GM04504 (cell line): ENCODE measurements at places on chromosomes 2 and 18.
A peak's percentile ranks its signal among the peaks of the same experiment; 100 is the strongest.

- DNase-seq: no peak
Observed at GRCh38 chr2:134365356-134365755, 111.5 kb downstream of the MGAT5 start.

DNA sequence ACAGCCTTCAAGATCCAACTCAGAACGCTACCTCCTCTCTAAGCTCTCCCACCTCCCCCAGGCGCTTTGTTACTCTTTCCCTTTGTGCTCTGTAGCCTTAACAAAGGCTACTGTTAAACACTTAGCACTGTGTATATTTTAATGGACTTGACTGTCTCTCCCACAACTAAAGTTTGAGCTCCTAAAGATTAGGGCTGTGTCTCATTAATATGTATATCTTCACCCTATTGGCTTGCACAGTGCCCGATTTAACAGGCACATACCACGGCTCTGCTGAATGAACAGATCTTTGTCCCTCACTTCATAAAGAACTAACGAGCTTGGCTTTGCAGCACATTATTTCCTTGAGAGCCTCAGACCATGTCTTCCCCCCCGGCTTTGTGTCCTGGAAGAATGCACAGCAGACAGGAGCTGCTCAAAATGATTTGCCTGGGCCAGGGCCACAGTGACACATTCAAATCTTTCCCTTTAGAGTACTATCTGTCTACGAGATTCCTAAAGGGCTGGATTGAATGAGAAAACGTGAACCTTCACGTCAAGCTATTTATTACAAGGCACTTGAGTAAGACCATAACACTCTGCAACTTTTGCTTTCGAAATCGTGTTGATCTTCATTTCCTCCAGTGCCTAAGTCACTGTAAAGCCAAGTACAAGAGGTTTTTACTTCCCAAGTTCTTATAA lies 22.1 kb downstream of the ABHD3 start:
- peak; percentile 46 for DNase-seq

- no peak for DNase-seq
Observed at GRCh38 chr2:237732790-237733381, 65.7 kb upstream of the RBM44 start.

DNA sequence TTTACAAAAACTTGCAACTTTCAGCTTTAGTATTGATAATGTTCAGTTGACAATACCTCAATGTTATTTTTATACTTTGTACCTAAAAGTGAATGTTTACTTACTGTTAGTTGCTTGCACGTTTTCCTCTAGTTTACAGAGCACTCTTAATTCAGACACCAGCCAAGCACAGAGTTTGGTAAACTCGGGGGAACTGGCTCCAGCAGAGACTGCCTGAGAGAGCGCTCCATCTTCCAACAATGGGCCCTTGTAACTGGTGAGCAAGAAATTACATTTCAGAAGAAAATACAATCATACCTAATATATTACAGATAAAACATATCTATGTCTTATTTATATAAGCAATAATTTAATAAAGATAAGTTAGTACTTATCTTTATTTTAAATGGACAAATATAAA lies 3.7 kb downstream of the FAM98A start:
- no peak for DNase-seq

DNA sequence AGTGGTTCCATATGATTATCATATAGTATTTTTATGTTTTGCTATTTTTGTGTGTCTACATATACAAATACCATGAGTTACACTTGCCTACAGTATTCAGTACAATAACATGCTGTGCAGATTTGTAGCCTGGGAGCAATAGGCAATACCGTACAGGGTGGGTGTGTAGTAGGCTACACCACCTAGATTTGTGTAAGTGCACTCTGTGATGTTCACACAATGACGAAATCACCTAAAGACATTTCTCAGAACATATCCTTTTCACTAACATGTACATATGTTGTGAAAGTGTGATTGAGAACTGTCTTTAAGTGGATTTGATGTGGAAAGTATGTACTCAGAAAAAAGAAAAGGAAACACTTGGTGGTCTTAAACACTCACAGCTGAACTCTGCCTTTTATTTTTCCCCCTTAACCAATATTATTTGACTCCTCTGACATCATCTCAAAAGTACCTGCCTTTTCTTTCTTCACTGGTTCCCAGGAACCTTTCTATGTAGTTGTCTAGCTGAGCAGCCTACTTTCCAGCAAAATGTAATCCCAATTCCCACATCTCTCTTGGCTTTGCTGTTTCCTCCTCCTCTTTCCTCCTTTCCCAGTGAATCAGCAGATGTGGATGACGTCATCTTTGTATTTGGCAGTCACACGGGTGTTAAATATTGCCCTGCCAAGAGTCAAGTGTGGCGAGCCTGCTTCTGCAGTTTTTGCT lies 47.7 kb downstream of the OSBPL6 start:
- DNase-seq: peak; percentile 91

DNA sequence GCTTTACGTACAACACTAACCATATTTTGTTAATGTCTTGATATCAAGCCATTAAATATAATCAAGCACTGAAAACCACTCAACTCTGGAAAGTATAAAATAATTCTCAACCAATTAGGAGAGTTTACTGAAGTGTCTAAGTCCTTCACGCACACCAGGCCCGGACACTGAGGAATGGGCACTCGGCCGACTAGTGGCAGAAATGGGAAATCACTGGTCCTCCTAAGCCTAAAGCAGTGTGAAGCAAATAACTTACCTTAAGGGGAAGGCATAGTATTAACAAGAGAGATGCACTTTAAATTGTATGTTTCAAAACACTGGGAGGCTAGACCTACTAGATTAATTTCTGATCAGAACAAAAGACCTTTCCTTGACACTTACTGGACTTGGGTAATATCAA lies 45.7 kb downstream of the FAM210A start:
- no peak for DNase-seq

DNA sequence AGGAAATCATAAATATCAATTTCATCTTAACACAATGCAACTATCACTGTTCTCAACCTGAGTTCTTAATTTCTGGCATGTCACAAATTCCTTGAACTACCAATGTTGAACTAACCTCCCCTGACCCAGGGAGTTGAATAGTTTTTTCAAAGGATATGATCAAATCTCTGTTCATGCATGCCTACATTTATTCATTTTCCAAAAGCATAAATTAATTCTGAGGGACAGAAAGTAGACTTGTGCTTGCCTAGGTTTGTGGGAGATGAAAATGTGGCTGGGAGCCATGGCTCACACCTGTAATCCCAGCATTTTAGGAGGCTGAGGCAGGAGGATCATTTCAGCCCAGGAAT lies 175.7 kb downstream of the TGIF1 start:
- no peak for DNase-seq

DNA sequence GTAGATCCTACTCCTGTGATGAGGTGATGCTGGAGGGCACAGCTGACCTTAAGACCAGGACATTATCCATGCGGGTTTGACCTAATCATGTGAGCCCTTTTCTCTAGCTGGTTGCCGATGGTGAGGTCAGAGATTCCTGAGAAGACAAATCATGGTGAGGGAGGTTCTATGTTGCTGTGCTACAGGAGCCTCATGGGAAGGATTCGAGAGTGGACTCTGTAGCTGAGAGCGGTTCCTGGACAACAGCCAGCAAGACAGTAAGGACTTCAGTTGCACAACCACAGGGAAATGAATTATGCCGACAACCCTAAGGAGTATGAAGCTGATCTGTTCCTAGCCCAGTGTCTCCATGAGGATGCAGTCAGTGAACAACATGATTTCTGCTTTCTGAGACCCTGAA lies 80.4 kb downstream of the EPB41L3 start:
- peak; percentile 82 for DNase-seq

GRCh38 chr2:214311031-214311533 lies 99.8 kb upstream of the VWC2L start:
- DNase-seq: no peak

DNA sequence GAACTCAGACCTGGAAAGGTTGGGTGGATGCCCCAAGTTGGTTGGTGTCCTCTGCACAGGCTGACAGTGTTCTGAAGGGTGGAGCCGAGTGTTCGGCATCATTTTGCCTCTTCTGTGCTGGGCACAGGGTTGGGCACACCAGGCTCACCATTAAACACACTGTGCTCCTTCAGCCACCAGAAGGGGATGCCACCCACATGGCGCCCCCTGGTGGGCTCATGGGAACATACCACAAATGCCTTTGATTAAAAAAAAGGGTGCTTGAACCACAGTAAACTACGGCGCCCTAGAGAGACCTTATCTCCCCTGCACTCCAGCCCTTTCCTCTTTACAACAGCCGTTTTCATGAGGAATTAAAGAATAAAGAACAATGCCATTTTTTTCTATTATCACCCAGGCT lies 89.4 kb downstream of the CELF4 start:
- no peak for DNase-seq

DNA sequence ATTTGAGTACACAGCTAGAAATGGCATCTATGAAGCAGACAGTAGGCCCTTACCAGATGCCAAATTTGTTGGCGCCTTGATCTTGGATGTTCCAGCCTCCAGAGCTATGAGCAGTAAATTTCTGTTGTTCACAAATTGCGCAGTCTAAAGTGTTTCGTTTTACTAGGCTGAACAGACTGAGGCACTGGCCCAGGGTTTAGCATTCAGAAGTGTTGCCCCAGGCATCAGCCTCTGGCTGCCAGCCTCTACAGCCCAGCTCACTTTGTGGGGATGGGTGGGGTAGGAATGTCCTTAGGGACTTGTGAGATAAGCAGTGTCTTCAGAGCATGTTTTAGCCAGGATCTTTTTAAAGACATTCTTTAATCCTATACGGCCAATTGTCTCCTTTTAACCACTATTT lies 51.5 kb upstream of the MGAT5 start:
- DNase-seq: no peak

DNA sequence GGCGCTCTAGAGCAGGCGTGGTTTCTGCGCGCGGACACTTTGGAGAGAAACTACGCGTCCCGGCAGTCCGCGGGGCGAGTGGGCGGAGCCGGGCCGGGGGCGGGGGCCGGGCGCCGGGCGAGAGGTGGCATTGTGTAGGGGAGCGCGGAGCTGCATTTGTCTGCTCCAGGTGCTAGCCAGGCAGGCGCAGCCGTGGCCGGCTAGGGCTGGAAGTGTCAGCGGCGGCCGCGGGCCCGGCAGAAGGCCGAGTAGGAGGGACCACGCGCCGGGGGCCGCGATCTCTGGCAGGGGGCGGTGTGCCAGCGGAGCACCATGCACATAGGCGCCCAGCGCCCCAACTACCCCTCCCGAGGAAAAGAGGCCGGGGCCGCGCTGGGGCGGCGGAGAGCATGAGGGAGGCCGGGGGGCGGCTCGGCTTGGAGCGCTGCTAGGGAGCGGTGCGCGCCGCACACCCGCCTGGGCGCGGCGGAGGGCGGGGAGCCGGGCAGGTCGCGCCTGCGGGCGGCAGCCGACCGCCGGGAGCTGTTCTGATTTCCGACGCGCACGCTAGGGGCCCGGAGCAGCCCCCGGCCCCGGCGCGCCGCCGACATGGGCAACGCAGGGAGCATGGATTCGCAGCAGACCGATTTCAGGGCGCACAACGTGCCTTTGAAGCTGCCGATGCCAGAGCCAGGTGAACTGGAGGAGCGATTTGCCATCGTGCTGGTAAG lies at the start of gene FMNL2:
TSS of gene FMNL2 (plus strand) at position 159 of the 710 bp plus-strand sequence.
- DNase-seq: no peak

DNA sequence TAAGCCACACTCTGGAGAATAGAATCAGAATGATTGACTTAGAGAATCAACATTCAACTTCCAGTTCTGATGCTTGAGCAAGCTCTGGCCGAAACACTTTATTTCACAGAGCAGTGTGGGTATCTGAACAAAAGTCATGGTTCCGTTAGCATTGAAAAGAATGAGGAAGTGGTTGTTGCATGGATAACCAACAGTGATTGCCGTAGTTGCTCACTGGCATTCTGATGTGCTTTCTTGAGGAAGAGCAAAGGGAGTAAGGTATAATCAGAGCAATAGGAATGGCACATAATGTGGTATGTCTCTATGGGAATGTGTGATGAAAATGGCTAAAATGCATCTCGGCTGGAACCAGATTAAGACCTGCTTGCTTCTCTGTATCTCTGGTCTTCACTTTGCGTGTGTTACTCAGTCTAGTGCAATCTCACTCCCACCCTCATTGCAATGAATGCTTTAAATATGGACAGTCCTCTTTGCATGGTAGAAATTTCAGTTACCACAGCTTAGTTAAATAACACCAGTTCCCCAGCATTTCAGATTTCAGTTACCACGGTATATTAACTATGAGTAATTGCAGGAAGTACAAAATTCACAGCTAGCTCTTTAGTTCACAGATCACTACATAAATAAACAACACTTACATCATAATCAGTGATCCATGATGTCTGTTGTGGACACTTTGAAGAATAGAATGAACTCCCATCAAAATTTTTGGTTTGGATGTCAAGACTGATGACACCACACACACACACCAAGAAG lies 7.8 kb upstream of the RAB12 start:
- DNase-seq: no peak

GRCh38 chr2:175450029-175450760 lies 268.7 kb upstream of the ATP5MC3 start:
- no peak for DNase-seq

GRCh38 chr2:225072444-225072843 lies 30.2 kb upstream of the DOCK10 start:
- no peak for DNase-seq

DNA sequence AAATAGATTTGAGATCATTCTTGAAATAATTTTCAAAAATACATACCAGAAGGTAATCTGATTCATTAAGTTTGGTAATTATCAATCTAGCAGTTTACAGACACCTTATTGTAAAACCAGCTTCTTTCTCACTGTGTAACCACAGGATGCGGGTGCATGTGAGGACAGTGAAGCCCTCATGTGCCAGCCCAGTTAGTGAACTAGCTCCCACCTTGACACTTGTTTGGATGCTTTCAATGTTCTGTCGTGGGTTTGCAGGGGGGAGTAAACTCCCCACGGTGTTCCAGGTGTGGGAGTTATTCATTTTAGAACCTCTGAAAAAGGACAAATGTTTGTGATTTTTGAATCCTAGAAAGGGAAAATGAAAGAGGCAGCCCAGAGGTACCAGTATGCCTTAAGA lies 59.0 kb downstream of the WDSUB1 start:
- no peak for DNase-seq

DNA sequence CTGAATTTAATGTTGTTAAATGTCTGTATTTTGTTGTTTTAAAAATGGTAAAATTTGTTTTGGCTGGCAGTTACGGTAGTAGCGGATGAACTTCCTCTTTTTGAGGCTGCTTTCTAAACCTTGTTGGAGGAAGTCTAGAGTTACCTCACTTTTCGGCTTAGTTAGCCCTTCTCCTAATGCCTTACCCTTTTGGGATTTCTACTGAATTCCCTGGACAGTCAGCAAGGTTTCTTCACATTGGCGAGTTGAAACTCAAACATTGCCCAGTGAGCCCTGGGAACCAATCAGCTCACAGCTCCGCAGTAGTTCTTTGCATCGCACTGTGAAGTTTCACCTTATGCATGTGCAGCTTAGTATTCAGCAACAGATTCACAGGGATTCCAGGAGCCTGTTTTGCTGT lies 55.2 kb downstream of the TMEM247 start:
- no peak for DNase-seq
